ENCODE measurements at places on chromosomes 4 and X.

DNA sequence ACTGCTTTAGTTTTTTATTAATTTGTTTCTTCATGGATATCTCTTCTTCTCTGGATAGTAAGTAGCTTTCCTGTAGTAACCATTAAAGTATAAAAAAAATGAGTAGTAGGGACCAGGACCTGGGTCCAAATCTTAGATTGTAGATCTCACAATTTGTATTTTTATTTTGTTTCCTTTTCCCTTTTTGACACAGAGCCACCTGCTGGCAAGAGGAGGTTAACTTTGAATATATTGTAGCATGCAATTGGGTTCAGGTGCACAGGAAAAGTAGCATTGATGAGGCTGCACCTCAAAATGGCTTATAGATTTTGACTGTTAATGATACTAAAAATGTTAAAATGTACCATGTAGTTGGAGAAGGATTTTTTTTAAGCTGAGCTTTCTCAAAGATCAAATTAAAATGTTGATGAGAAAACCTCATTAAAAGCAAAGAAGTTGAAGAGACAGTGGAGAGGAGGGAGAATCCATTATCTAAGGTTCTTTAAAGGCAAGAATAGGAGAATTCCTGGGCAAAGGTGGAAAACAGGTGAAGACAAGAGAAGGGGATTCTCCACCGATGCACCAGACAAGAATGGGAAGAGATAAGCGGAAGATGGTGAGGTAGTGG is 48.3 kb upstream of the HPGDS start:
- DNase-seq, result no peak

- no peak for DNase-seq
These were observed 1.5 kb downstream of the FRMPD3 start for GRCh38 chrX:107450823-107451509.

GRCh38 chr4:184363258-184363657 is 111.1 kb downstream of the IRF2 start:
- DNase-seq, result no peak

- no peak for DNase-seq
These were observed 97.6 kb upstream of the MAML3 start for GRCh38 chr4:140251571-140251970.

DNA sequence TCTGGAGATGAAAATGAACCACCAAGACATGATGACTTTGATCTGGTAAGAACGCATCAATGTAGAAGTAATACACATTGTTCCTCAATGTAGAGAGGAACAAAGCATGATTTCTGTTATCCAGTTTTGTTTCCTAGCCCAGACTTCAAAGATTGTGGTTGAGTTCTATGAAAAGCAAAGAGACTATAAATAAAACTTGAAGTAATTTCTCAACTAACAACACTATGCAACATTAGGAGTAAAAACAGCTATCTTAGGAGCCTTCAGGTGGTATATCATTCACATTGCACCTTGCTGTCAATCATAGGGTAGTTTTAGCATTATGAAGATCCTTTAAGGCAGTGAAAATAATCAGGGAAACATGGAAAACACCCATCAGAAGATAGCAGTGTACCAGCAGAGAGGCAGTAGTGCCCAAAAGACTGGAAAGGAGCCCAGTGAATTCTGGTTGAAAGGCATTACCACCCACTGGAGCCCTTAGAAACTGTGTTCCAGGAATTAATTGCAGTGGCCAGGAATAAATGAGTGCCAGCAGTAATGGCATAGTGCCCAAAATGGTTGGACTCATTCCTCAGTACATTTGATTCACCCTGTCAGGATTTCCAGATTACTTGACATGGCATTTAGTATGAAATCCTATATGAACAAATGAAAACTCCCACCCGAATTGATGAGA is 300.7 kb upstream of the CXXC4 start:
- DNase-seq, result no peak
